ENCODE measurements at places on chromosomes 3 and 15. TPM values are rescaled to one million over a fixed set of nuclear protein-coding genes. Genes with fewer than 3 reads are reported as not detected.

Gene TTLL13
- total RNA-seq: 0.54 TPM

Gene ACTC1
- total RNA-seq: not detected

Gene TGM4
- not detected for total RNA-seq

Gene CAMKV
- total RNA-seq: 1.7 TPM

DNA sequence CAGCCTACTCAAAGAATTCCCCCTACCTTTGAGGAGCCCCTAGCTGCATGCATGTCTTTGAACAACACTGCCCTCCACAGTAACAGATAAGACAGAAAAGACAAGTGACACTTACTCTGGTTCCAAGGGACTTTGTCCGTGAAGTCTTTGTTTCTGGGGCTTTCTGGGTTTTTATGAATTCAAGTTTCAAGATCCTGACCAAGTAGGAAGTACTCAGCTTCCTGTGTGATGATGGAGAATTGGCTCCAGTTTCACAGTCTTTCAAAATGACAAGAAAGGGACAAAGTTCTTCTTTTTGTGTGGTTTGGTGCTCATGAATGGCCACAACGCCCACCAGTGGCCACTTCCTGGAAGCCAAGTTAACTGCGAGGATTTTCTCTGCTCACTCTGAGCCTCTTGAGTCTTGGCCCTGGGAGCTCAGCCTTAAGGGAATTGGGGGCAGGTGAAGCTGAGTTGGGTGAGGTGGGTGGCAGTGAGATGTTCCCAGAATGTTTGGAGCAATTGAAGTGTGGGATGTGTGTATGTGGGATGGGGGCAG is at the start of gene CCR1:
Gene CCR1 (minus strand): TSS at position 147 of the 538 bp plus-strand sequence. CDS start 4,000 bp downstream, outside the sequence.
- DNase-seq: peak; percentile 69

DNA sequence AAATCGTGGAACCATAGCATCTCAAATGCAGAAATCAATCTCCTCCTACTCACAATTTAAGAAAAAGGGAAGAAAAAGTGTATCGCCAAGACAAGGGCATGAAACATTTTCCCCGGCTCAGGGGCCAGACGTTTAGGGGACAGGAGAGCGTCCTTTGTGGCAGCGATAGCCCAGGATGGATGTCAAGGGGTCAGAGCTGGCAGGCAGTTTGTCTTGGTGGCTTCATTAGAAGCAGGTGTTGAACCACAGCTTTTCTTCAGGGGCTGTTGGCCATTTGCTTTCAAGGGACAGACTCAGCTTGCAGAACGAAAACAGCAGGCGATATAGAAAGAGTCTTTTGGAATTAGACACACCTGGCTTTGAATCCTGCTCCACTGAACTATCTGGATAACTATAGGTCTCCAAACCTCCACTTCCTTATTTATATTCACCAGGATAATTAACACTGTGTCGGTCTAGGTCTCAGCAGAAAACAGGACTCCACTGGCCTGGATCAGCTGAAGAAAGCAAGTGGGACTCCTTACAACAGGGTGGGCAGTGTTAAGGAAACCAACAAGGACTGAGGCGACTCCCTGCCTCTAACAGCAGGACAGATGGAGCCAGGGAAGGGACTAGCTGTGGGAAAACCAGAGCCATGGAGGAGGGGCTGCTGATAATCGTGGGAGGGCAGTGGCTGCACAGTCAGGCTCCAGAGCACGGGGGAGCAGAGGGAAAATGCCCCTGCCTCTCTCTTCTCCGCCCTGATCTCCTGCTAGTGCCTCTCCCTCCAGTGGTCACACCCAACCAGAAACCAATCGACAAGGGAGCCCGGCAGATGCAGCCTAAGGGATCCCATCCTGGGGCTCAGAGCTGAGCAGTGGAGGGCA is 123.6 kb downstream of the LIPC start:
- no peak for DNase-seq

GRCh38 chr15:87031540-87032230 is 952.0 kb downstream of the AGBL1 start:
- DNase-seq: no peak

- DNase-seq: no peak
Observed at GRCh38 chr3:58161435-58162398, 49.1 kb downstream of the DNASE1L3 start.
